ENCODE measurements at places on chromosomes 16 and 17. TPM values are rescaled to one million over a fixed set of nuclear protein-coding genes. Genes with fewer than 3 reads are reported as not detected.

DNA sequence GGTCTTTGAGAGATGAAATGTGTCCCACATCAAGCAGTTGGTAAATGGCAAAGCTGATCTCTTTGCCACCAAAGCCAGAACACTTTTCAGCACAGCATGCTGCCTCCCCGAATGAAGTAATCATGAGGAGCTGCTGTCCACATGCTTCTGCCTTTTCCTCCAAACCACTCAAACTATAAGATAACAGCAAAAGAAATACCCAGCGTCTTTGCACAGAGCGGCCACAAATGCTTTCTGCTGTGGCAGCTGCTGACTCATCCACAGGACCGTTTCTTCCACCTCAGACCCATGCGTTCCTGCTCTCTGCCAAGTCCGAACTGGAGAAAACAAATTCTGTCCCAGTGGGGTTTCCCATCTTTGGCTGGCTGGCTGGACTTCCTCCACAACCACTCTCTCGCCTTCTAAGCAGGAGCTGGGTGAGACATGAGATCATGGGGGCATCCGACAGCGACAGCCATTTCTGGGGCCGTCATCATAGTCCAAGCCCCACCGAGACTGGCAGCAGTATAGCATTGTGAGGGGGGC, 27.1 kb downstream of the TBC1D3B start:
- no peak for DNase-seq

The RAB40B gene
- total RNA-seq = 4.1 TPM

GRCh38 chr17:75695830-75696271, 25.4 kb upstream of the ITGB4 start:
- DNase-seq = no peak

DNA sequence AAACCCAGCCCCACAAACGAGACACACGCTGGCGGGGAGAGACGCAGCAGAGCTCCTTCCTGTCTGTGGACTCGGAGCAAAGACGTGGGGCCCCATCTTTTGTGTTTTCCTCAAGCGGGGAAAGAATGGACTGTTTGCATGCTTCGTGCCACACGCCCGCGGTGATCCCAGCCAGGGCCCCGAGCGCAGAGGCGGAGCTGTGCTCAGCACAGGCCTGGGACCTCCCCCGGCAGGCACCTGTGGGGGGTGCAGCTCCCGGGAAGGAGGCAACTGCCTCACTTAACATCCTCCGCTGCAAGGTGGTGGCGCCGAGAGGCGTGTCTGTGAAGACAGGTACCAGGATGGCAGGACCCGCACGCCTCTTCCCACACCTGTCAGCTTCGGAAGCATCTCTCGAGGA, 19.1 kb downstream of the TRARG1 start:
- DNase-seq = no peak
